CD14-positive monocyte (primary cell): ENCODE measurements at places on chromosomes 1 and 21. TPM values are rescaled to one million over a fixed set of nuclear protein-coding genes. Genes with fewer than 3 reads are reported as not detected.

DNA sequence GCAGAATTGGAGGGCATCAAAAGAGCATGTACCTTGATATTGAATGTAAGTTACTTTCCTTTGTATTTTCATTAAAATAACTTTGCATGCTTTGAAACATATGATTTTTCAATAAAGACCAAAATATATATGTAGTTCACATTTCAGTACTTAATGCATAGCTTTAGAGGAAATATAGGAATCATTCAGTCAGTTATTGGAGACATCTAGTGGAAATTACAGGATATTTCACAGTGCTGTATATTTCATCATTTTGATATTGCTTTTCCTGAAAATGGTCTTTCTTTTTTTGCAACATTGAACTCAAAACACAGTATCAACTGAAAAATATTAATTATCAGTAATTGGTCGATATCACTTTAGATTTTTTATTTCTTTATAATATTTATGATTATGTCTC, 375.8 kb downstream of the NCAM2 start:
- DNase-seq: no peak

- no peak for DNase-seq
Observed at GRCh38 chr1:207990876-207991582, 80.1 kb upstream of the CD34 start.

DNA sequence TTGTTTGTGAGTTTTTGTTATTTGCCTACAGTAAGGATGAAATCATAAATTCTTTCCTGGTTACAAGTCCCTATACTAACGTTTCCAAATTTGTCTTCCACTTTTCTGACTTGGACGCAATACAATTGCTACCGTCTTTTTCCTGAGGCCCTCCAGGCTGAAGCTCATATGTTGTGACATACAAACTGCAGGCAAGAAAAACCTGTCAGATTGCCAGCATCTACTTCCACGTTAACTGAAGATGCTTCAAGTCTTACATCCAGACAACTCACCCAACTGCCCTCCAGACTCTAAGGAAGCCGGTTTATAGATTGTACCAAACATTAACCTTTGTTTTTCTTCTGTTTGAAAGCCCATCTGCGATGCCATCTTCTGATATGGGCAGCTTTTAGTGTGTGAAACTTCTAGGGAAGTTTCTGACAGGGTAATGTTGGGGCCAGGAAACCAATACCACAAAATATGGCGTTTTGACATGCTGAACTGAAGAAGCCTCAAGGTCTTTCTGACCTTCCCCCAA, 21.4 kb upstream of the RNF11 start:
- DNase-seq: no peak

DNA sequence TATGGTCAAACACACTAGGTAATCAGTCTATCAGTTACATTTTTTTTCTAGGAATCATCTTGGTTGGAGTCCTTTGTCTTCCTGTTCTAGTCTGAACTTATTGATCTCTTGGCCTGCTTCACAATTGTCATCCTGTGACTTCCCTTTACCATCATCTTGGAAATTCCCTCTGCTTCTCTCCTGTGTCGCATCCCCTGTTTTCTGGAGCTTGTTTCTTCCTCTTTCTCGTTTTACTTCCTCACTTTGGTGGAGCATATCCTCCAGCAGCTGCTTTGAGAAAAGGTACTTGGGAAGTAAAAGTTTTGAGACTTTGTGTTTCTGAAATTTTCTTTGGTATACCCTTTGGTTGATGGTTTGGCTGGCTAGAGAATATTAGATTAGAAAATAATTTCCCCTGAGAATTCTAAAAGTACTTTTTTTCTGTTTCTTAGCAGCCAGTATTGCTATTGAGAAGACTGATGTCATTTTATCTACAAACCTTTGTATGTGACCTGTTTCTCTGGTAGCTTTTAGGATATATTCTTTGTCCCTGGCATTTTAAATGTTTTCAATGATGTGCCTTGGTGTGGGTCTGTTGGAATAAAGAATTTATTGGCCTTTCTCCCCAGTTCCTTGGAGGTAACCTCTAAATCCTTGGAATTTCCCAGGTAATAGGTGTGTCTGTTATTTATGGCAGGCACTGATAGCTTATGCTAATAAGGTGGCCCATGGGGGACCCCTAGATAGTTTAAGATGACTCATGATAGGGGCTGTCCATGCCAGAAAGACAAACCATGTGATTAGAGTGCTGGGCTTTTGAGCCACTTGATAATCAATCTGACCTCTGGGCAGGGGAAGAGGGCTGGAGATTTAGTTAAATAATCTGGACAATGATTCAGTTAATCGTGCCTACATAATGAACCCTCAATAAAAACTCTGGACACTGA, 6.1 kb upstream of the MYCL start:
- peak; percentile 96 for DNase-seq

GRCh38 chr1:1348420-1349255, 580 bp downstream of the DVL1 start:
- DNase-seq: no peak

DNA sequence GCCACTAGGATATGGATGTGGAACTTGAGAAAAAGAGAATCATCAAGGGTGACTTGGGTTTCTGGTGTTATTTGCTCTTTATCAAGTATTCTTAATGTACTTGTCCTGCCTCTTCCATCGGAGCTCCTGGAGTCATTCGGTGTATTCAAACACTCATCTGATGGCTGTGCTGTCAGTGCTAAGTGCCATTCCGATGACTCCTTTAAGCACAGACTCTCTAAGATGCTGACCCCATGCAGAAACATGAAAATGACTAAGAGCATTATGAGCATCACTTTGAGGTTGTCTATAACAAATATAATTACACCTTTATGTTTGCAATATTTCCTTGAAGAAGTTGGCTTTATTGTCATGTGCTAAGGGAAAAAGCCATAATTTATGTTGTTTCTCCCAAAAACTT, 11.3 kb upstream of the RPL5 start:
- no peak for DNase-seq

GRCh38 chr1:182875889-182876288, 36.7 kb downstream of the DHX9 start:
- DNase-seq: no peak

- DNase-seq: no peak
Observed at GRCh38 chr1:22910286-22910685, 62.4 kb downstream of the LACTBL1 start.

DNA sequence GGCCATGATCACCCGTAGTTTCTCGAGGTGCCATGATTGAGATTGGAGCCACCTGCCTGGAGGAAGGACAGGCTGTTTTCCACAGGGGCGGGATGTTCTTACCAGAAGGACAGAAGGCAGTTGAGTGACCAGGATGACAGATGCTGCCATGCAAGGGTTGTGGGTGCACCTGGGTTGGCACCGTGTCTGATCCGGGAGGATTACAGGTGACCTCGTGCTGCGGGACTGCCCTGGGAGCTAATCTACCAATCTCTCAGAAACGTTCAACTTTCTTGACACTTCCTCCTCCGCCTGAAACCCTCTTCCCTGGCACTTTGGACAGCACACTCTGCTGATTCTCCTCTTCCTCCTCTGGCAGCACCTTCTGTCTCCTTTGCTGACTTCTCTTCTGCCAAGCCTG, 13.8 kb upstream of the SLC6A9 start:
- no peak for DNase-seq

GRCh38 chr1:174322202-174322862, 125.4 kb upstream of the GPR52 start:
- no peak for DNase-seq

DNA sequence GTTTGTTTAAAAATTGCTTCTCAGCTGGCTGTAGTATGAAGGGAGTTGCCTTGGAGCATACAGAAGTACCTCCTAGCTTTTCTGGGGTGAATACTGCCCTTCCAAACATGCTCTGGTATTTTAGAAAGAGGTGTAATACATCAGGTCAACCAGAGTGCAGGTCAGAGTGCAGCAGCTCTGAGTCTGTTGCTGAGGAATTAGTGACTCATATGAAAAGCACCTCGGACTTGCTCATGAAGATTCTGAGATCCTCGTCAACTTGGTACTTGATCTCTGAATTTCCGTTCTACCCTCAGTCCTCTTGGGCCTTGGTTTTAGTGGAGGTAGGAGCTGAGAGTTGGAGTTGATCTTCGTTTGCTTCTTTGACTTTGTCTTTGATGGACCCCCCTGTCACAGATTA, 67.3 kb downstream of the NOS1AP start:
- no peak for DNase-seq

DNA sequence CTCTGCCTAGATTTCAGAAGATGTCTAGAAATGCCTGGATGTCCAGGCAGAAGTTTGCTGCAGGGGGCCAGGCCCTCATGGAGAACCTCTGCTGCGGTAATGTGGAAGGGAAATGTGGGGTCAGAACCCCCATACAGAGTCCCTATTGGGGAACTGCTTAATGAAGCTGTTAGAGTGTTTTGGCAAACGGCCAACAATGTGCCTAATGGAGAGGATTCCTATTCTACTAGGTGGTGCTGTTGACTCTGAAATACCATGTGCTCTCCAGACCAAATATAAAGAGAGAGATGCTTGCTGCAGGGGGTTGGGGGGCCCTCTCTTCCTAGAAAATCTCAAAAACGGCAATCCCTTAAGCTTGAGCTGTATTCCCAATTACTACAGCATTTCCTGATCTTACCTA, 57.1 kb upstream of the DR1 start:
- DNase-seq: no peak

DNA sequence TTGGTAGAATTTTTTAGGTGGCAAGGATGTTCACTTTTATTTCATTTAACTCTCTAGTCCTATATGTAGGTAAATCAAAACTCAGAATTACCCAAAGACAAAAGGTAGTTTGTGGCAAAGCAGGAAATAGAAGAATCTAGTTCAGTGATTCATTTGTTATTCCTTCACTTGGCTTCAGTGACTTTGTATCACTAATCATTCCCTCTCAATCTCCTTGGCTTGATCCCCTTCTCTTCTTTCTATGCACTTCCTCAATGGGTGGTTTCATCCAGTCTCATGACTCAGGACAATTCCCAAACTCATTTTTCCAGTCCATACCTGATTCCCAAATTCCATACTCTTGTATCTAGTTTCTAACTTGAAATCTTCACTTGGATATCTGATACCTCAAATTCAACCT, 64.9 kb downstream of the PRKACB start:
- DNase-seq: no peak

- no peak for DNase-seq
Observed at GRCh38 chr1:30770150-30770549, 12.6 kb upstream of the LAPTM5 start.

GRCh38 chr1:904310-904950, 19.3 kb upstream of the SAMD11 start:
- DNase-seq: peak; percentile 68

DNA sequence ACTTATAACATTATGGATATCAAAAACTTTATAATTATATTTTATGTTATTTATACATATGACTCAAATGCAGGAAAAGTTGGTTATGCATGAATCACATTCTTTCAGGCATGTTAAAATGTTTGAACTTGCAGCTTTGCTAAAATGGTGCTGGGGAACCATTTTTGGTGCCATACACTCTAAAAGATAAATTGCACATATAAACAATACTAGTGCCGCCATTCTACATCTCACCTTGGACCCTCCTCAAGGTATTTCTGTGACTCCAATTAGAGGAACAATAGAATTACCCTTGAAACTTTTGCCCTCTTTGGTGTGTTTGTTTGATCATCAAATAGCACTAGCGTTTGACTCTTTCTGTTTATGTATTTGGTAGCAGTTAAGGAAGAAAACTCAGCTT, 997 bp downstream of the PRKACB start:
- DNase-seq: no peak

DNA sequence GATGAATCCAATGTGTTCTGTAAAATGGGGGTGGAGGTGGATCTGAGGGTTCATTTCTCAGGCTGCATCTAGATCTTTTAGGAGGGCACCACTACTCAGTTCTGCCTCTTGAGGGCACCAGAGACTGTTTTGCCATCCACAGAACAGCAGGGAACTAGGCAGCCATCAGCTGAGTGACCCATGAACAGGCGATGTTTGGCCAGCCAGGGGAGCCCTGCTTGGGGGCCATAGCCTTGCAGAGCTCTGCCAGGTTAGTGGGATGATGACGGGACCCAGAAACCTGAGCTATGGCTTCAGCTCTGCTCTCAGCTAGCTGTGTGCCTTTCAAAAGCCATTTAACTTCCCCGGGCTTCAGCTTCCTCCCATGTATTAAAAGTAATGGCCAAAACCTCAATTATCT, 13.4 kb upstream of the NOS1AP start:
- DNase-seq: peak; percentile 55

DNA sequence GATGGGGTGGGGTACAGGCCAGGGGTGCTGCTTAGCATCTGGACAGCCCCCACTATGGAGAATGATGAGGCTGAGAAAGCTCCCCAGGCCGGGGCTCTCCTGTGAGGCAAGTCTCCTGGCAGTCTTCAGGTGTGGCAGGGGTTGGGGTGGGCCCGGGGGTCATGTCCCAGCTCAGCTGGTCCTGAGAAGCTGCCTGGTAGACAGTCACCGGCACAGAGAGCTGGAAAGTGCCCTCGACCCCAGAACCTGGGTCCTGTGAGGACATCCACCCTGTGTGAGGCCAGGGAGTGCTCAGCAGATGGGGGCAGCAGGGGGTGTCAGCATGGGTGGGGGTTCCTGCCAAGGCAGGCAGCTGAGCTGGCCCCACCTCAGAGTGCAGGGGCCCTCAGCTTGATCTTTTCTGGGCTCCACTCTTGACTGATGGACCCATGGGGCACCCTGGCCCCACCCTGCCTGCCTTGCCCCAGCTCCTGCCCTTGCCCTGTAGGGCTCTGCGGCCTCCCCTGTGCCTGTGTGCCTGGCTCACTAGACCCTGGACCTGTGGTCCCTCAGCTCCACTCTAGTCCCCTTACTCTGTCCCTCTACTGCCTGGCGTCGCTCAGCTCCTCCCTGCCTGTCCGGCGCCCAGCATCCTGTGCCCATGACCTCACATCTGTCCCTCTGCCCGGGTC, 5.8 kb downstream of the IBA57 start:
- DNase-seq: no peak

- no peak for DNase-seq
Observed at GRCh38 chr1:56387071-56387740, 192.2 kb downstream of the PLPP3 start.

- DNase-seq: no peak
Observed at GRCh38 chr1:40926441-40926840, 53.1 kb upstream of the CTPS1 start.

DNA sequence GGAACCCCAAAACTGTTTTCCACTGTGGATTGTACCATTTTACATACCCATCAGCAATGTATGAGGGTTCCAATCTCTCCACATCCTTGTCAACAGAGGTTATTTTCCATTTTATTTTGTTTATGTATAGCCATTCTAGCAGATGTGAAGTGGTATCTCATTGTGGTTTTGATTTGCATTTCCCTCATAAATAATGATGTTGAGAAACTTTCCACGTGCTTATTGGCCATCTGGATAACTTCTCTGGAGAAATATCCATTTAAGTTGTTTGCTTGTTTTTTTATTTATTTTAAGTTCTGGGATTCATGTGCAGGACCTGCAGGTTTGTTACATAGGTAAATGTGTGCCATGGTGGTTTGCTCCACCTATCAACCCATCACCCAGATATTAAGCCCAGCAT, 280.2 kb upstream of the USP25 start:
- DNase-seq: no peak

SELENBP1 gene
- polyA plus RNA-seq: 0.61 TPM

PIGP gene
- polyA plus RNA-seq: 17.6 TPM

CSF3R gene
- 1,044 and 1,537 TPM in 2 replicates for polyA plus RNA-seq

NMNAT2 gene
- polyA plus RNA-seq: not detected

KIF26B gene
- polyA plus RNA-seq: 0.01 TPM

RHD gene
- polyA plus RNA-seq: not detected

LCE3E gene
- not detected for polyA plus RNA-seq

ENSA gene
- 38.5 TPM for polyA plus RNA-seq

FABP3 gene
- polyA plus RNA-seq: not detected in 2 replicates
